SK-N-DZ (cell line): ENCODE measurements at places on chromosomes 11 and 22.

- no peak for DNase-seq
Measured at GRCh38 chr11:131033151-131033651, 116.9 kb upstream of the SNX19 start.

DNA sequence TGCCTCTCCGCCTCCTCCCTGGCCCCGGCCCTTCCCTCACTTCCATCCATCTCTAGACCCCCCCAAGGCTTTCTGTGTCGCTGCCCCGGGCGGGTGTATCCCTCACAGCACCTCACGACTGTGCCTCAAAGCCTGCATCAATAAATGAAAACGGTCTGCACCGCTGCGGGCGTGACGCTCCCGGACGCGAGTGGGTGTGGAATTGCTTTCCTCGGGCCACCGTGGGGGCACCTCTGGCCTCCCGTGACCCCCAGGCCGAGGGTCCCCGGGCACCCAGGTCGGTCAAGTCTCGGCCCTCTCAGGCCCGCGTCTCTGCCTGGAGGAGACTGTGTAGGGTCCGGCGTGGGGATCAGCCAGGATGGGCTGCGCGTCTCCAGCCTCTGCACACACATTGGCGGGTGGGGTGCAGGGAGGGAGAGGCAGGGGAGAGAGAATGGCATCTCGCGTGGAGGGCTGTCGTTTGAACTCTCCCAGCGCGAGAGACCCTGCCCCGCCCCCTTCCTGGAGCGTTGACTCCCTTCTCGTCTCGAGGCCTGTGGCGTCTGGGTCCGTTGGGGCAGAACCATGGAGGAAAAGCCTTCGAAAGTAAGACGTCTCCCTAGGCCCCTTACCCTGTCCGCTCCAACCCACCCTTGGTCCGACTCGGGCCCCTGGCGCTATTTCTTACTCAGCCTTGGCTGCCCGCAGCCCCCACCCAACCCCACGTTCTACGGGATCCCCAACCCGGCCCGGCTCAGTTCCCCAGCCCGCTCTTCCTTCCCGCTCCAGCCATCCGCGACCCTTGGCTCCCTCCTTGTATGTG, at the start of gene CATSPERZ:
CATSPERZ (plus strand) TSS at position 512 of the 802 bp plus-strand sequence; CDS start at position 565, 53 bp downstream.
- no peak for DNase-seq

GRCh38 chr11:62233730-62234129, 8.3 kb upstream of the SCGB1D2 start:
- DNase-seq: no peak

DNA sequence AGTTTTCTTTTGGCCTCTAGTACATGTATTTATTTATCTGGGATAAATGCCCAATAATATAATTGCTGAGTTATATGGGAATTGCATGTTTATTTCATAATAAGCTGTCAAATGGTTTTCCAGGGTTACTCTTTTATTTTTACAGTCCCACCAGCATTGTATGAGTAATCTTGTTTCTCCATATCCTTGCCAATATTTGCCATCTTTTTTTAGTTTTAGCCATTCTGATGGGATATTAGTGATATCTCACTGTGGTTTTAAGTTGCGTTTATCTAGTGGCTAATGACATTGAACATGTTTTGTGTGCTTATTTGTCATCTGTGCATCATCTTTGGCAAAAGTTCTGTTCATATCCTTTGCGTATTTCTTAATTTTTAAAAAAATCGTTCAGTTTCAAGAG, 372.8 kb upstream of the CCDC179 start:
- no peak for DNase-seq

GRCh38 chr11:129117595-129118350, 74.4 kb downstream of the ARHGAP32 start:
- DNase-seq: peak; percentile 34

GRCh38 chr11:63680834-63681320, 423 bp upstream of the RTN3 start:
- peak; percentile 77 for DNase-seq

DNA sequence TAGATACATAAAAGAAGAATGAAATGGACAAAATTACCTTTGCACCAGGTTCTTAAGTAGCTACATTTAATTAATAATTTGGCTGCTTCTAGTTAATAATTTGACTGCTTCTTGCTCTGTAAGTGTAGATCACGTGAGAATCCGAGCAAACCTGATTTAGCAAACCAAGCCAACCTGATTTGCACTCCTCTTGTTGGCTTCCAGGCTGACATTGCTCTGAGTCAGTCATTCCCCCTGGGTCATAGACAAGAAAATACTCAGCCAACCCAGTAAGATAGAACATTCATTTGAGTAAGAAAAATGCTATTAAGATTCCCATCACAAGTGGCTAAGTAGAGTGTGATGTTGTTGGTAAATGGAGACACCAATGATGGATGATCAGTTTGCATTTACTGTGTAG, 304.1 kb downstream of the C11orf87 start:
- no peak for DNase-seq

GRCh38 chr22:44369293-44369661, 56.5 kb upstream of the SHISAL1 start:
- no peak for DNase-seq

DNA sequence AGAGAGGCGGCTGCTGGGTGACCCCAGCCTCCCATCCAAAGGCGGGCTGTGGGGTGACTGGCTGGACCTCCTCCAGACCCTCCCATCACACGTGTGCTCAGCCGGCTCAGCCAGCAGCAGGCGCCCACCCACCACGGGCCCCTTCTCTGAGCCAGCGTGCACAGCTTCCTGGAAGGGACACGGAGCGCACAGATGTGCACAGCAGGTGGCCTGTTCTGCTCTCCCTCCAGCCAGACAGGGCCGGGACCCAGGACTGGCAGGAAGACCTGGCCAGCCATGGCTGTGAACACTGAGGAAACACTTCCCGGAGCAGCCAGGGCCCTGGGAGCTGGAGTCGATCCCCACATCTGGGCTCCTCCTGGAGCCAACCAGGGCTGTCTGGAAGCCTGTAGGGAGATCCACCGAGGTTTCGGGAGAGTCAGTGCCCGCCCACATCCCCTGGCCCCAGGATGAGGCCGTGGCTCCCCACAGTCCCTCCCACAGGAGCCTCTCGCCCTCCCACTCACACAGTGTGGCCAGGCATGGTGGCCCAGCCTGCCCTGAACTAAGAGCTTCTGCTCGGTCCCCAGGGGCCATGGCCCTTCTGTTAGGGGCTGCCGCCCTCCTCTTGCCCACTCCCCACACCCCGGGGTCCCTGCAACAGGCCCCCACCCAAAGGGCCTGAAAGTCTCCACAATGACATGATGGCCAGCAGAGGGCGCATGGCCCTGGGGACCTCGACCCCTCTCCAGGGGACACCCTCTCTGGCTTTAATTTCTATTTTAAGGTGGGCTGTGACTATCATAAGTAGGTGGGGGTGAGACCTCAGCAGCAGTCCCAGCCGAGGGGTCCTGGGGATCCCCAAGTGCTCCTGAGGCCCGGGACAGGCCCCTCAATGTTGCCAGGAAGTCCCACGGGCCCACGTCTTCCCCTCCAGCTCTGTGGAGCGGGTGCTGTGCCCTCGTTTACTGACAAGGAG, 90.6 kb upstream of the FGF3 start:
- no peak for DNase-seq

- DNase-seq: no peak
Measured at GRCh38 chr11:132632641-132633124, 899.6 kb downstream of the OPCML start.

DNA sequence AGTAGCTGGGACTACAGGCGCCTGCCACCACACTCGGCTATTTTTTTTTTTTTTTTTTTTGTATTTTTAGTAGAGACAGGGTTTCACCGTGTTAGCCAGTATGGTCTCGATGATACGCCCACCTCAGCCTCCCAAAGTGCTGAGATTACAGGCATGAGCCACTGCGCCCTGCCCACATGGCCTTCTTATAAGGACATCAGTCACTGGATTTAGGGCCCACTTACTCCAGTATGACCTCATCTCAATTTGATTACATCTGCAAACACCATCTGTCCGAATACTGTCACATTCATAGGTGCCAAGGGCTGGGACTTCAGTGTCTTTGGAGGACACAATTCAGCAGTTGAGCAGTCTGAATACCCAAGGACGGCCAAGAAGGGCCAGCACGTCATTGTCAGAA, 8.2 kb upstream of the PRR5 start:
- peak; percentile 38 for DNase-seq
